ENCODE measurements at places on chromosomes 6 and 20. TPM values are rescaled to one million over a fixed set of nuclear protein-coding genes. Genes with fewer than 3 reads are reported as not detected.

DNA sequence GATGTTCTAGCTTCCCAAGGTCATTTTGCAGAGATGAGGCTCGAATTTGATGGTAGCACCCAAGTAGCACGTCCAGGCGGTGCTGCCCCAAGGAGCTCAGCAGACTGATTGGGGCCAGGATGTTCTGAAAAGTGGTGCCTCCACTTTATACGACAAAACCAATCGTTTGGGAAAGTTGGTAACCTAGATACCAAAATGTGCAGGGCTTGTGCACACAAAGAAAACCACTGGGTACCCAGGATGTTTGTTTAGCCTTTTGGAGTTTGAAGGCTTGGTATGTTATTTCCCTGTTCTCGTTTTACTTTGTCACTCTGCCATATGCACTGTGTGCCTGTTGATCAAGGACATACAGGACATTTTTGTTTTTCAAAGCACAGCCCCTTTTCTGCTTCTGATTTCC is 40.7 kb upstream of the PBOV1 start:
- DNase-seq = no peak

DNA sequence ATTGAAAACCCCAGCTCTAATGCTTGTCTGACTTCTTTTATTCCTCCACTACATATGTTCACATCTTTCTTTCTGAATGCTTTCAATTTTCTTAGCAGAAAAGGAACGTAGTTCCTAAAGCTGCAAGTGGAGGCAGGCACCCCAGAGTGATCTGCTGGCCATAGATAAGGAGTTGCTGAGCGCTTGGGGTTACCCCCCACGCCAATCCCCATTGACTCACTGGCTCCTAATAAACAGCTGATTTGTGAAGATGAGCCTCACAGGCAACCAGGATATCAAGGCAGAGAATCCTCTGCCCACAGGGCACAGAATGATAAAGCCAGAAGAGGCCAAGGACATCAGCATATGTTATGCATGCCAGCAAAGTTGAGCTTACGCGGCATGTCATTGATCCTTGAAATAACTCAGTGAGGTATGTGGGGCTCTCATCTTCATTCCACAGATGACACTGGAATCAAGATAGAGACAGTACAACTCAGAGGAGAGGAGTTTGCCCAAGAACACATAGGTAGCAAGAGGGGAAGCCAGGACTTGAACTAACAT is 129.1 kb upstream of the PTPRT start:
- DNase-seq = no peak

DNA sequence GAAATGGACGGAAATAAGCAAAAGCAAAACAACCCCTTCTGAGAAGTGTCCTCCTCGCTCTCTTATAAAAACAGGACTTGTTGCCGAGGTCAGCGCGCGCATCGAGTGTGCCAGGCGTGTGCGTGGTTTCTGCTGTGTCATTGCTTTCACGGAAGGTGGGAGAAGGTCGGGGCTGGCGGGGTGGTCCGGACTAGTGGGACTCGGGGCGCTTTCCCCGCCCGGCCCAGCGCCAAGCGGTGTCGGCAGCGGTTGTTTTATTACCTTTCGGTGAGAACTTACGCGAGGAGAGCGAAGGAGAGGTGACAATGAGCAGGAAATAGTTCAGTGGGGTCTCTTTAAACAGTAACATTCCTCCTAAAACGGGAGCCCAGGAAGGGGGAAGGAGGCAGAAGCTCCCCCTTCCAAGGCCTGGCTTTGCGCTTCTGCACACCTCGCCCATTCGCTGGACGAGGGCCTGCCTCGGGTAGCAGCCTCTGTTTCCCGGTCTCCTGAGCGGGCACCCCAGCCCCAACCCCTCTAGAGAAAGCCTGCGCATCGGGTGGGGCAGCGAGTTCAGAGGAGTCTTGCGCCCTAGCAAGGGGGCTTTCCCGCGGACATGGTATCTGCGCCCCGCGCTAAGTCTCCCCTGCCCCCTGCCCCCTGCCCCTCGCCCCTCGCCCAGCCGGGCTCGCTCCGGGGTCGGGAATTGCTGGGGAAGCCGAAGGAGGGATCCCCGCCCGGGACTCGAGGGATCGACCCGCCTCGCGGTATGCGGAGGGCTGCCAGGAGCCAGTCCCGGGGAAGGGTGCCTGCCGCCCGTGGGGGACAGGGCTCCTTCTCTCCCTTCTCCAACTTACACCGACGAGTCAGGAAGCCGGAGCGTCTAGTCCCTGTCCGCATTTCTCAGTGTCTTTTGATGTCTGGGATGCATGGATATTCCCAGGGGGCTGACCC is 1.2 kb upstream of the TBXT start:
- DNase-seq = no peak

GRCh38 chr6:152160346-152160745 is 352.9 kb downstream of the ESR1 start:
- no peak for DNase-seq

DNA sequence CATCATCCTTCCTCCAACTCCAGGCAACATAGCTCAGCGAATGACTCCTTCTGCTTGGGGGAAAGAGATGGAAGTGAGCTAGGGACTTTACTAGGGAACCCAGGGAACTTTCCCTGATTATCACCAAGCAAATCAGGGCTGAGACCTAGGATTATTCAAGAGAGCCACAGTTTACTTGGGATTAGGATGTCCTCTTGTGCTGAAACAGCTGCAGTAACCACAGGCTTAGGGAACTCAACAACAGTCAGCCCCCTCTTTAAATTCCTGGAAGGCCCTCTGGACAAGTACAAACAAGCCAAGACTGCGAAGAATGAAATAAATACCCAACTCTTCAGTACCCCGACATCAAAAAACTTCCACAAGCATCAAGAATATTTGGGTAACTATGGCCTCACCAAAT is 700.9 kb downstream of the COL12A1 start:
- no peak for DNase-seq

- DNase-seq = peak; percentile 67
These were observed 256.3 kb downstream of the ERMARD start for GRCh38 chr6:170007468-170008293.

GRCh38 chr6:53492860-53493634 is 51.9 kb downstream of the GCLC start:
- no peak for DNase-seq

DNA sequence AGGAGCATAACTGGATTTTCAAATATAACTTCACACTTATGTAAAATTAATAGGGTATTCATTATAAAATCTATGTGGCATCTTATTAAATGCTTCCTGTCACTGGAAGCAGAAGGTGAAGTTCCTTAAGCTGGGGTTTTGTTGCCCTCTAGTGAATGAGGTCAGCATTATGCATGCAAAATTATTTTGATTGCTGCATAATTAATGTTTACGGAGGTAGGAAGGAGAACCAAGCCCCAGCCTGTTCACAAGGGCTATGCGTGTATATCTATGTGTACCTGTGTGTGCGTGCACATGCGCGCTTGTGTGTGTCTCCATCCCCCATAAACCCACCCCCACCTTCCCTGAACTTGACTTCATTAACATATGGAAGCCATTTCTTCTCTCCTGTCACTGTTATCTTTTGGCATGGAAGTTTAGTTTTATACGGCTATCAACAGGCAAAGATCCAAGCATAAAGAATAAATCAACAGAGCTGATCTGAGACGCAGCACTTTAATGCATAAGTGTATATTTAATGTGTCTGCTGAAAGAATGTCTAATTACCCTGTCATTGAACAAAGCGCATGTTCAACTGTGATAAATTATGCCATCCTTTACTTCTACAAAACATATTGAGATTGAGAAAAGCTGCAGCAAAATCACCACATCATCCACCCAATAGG is 90.2 kb upstream of the CDH4 start:
- no peak for DNase-seq

DNA sequence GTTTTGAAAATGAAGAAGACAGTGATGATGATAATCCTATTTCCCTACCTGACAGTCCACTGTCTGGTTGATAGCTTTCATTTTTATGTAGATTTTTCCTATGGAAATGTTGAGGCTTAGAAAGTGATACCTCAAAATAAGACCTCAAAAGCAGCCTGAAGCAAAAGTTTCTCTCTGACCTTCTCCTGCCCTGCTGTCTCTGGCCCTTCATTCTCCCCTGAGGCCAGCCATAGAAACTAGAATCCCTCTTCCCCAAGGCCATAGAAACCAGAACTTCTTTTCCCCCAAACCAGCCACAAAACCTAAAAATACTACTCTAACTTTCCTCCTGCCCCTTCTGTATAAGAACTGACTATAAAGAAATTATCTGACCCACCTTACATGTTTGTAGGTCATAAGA is 52.6 kb upstream of the GCM1 start:
- DNase-seq = no peak

DNA sequence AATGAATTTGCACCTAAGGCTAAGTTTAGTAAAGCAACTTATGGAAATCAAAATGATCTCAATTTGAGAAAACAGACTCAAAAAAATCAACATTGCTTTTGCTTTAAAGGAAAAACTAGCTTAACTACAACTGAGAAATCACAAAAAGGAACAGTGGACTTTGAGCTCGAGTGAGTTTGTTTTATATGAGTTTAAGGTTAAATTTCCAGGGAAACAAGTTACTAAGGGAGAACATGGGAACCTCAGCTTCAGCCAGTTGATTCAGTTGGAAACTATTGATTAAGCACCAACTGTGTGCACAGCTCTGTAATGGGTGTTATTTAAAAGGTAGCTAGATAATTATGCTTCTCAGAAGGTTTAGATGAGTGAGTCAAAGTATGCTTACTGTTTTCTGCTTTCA is 85.7 kb downstream of the TBC1D7 start:
- no peak for DNase-seq

GRCh38 chr6:33203443-33204164 is 851 bp upstream of the HSD17B8 start:
- DNase-seq = no peak

DNA sequence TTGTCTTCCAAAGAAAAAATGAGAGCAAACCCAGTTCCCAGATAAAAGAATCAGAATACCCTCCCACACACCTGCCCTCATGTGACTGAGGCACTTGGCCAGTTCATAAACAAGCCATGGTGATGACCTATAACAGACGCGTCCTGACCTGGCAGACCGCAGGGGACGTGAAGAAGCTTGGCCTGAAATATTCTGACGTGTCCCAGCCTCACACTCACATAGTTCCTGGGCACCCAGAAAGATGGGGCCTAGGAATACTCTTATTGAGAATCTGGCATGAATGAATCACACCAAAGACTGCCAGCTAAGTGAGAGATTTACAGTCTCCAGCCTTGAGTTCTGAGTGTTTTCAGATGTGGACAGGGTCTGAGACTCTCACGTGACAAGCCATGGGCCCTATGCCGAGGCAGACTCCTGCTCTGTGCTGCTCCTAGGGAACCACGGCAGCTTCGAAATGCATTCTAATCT is 17.2 kb upstream of the MAP3K4 start:
- DNase-seq = no peak

- peak; percentile 97 for DNase-seq
These were observed at the start of gene BLOC1S5 for GRCh38 chr6:8063761-8064637. Gene BLOC1S5, minus strand, starts transcription at chr6:8064389. Its CDS starts 13 bp downstream, at chr6:8064376.

DNA sequence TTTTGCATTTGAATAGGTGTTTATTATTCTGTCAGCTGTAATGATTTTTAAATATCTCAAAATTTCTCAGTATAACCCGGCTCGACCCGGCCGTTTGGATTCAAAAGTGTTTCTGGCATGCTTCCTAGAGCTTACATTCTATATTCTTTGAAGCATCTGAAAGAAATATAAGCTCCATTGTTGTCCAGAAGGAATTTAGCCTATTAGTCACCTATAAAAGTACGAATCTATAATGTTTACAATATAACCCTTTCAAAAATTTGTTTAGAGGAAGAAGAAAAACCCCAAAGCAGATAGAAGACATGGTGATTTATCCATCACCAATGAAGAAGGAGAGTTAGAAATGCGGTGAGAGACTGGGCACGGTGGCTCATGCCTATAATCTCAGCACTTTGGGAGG is 22.3 kb upstream of the HECA start:
- no peak for DNase-seq

- no peak for DNase-seq
These were observed 64.6 kb upstream of the SCP2D1 start for GRCh38 chr20:18748987-18749386.

- DNase-seq = no peak
These were observed 172.1 kb upstream of the RUNX2 start for GRCh38 chr6:45156075-45156474.

- no peak for DNase-seq
These were observed 688.2 kb downstream of the QKI start for GRCh38 chr6:164102693-164103092.

DNA sequence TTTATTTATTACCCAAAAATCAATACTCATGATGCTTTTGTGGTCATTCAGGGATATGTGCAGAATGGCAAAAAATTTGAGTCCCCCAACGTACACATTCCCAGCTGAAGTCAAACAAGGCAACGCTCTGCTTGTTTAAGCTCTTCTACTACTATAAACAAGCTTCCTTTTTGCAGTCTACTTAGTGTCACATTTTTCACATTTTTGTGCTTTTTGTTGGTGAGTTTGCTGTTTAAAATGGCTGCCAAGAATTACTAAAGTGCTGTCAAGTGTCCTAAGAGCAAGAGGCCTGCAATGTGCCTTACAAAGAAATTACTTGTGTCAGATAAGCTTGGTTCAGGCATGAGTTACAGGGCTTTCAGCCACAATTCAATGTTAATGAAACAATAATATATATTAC is 2.1 kb downstream of the WFDC8 start:
- DNase-seq = no peak

DNA sequence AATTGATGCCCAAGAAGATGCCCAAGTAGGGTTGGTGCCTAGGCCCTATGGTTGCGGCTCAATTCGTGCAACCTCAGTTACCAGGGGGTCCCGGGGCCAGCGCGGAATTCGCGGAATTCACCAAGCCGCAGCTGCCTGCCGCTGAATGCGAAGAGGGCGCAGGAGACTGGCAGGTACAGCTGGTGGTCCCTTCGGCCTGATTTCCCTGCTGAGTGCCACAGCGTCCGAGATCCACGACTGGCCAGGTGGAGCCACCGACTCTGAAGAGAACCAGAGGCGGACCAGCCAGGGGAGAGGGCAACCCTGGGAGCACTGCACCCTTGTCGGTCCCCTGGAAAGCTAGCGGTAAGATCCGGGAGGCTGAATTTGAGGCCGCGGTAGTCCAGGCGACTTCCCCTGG is 6.8 kb upstream of the TFAP2D start:
- no peak for DNase-seq

DNA sequence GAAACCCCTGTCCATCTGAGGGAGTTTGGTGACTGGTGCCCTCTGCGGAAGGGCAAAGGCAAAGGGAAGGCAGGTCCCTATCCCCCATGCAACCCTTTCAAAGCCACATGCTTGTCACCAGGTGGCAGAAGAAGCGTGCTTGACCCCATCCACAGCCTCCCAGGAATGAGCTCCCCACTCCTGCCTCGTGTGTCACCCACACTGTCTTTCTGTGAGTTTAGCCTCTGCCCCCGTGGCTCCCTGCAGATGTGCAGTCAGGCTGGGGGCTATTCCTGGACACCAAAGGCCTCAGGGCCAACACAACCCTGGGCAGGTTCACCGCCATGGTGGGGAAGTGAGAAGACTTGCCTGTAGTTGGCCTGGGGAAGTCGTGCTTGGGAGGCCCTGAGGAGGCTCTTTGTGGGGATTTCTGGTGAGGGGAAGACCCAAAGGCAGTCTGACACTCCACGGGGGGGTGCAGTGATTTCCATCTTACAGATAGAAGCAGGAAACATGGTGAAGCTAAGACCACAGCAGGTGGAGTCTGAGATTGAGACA is 16.6 kb upstream of the PCMTD2 start:
- DNase-seq = no peak

Gene TUBB1
- total RNA-seq = 0.52 TPM

Gene CLVS2
- total RNA-seq = 0.62 TPM

Gene CLPSL1
- total RNA-seq = not detected

Gene PCMT1
- total RNA-seq = 61.2 TPM

Gene PROKR2
- total RNA-seq = 5.9 TPM

Gene PACSIN1
- 12.5 TPM for total RNA-seq

Gene ALDH5A1
- total RNA-seq = 14.7 TPM

Gene GABRR1
- not detected for total RNA-seq
